ENCODE measurements at places on chromosomes 12 and 14.
A peak's percentile ranks its signal among the peaks of the same experiment; 100 is the strongest.

- no peak for DNase-seq
Measured at GRCh38 chr12:121925358-121925695, 6.9 kb downstream of the CFAP251 start.

DNA sequence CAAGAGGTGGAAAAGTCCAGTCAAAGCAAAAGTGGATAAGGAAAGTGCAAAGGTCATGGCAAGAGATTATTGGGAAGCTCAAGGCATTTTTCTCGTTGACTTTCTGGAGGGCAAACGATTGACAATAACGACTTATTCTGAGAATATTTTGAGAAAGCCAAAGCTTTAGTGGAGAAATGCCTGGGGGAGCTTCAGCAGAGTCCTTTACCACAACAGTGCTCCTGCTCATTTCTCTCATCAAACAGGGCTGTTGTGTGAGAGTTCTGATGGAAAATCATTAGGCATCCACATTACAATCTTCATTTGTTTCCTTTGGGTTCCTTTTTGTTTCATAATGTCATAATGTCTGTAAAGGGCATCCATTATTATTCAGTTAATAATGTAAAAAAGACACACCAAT lies 26.9 kb downstream of the PRB3 start:
- no peak for DNase-seq

- DNase-seq: no peak
Measured at GRCh38 chr14:26896447-26896846, 298.6 kb upstream of the NOVA1 start.

- no peak for DNase-seq
Measured at GRCh38 chr14:94373708-94374107, 14.7 kb downstream of the SERPINA1 start.

GRCh38 chr14:96623676-96624484 lies 121.7 kb downstream of the PAPOLA start:
- DNase-seq: no peak

DNA sequence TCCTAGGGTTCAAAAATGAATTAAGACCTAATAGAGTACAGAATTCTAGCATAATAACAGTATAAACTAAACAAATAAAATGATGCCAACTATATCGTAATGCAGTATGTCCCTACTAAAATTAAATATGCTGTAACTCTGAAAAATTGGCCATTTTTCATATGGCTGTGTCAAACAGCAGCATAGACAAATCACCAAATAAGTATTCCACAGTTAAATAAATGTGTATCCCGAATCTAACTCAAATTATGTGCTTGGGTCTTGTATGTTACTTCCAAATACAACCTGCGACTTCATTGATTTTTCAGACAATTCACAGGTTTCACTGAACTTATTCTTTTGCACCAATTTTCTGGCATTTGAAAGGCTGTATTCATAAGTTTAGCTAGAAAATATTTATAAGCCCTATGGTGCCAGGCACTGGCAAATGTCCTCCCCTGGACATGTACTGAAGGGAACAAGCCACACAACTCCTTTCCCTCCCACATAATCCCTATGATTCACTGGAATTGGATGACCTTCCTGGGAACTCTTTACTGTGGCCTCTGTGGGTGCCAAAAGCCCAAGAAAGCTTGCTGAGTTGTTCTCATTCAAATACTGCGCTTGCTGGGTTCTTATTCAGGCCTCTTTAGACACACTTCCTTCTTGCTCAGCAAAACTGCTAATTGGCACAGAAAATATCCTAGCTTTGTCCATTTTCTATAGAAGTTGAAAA lies 108.8 kb downstream of the KITLG start:
- no peak for DNase-seq

- peak; percentile 23 for DNase-seq
Measured at GRCh38 chr12:30862486-30862885, 64.1 kb upstream of the TSPAN11 start.

GRCh38 chr14:92942576-92942975 lies 19.6 kb downstream of the CHGA start:
- DNase-seq: no peak

DNA sequence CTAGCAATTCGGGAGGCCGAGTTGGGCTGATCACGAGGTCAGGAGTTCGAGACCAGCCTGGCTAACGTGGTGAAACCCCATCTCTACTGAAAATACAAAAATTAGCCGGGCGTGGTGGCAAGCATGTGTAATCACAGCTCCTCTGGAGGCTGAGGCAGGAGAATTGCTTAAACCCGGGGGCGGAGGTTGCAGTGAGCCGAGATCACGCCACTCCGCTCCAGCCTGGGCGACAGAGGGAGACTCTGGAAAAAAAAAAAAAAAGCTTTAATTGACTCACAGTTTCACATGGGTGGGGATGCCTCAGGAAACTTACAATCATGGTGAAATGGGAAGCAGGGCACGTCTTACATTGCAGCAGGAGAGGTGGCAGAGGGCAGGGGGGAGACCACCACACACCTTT lies 30.6 kb upstream of the SLC2A3 start:
- DNase-seq: no peak

DNA sequence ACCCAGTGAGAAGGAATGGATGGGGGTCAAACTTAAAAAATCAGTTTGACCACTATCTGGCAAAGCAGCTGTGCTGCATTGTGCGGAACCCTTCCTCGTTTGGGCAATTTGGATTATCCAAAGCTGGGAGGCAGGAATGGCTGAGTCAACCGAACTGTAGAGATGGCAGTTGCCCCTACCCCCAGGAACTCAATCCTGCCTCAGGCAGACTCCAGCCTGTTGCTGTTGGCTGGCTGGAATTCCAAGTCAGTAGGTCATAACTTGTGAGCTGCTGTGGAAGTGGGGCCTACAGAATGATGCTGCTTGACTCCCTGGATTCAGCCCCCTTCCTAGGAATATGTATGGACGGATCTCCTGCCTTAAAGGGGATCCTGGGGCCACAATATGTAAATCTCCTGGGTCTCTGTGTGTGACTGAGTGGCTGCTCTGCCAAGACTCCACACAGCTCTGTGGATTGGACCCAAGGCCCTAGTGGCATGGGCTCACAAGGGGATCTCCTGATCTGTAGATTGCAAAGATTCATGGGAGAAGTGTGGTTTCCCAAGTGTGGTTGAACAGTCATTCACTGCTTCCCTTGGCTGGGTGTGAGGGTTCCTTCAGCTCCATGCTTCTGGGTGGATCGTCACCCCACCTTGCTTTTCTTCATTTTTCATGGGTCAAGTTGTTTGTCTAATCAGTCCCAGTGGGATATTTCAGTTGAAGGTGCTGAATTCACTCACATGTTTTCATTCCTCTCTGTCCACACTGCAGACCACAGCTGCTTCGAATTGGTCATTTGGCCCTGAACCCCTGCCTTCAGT lies 19.2 kb downstream of the LUM start:
- no peak for DNase-seq

GRCh38 chr14:84826294-84826693 lies 703.6 kb upstream of the FLRT2 start:
- DNase-seq: no peak

DNA sequence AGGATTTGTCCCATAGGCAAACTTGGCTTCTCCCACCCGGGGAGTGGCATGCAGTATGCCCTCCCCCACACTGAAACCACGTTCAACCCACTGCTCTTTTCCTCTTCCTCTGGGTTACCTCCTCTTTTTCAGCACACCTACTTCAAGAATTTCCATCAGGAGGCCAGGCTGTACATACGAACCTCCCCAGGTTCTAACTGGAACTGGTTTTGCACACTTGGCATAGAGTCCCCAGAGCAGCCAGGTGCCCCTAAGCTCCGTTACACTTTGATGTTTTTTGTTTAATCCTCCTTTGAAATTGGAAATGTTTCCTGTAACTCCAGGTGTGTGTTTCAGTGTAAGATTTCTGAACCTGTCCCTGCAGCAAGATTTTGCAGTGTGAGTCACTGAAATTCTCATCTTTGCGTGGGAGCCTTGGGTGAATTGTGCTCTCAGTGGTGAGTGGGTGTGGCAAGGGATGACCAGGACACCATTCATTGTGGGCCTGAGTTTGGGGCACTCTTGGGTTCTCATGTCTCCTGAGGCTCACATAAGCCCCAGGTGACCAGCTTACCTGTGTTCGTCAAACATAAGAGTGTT lies 18.2 kb downstream of the CD9 start:
- no peak for DNase-seq

DNA sequence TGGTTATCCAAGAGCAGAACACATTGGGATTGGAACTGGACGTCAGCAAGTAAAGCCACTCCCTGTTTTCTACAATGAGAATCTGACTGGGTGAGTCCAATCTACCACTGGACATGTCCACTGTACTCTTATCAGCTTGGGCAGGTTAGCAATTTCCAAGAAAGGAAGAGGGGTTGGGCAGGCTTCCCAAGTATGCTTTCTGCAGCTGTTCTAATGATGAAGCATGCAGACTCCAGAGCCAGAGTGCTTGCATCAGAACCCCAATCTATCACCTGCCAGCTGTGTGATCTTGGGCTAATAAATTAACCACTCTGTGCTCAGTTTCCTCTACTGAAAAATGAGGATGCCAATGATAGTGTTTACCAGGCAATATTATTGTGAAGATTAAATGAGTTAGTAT lies 92.0 kb downstream of the EMP1 start:
- no peak for DNase-seq

- peak; percentile 44 for DNase-seq
Measured at GRCh38 chr12:117165342-117165741, 24.9 kb downstream of the FBXO21 start.

GRCh38 chr14:94650806-94651805 lies 38.9 kb downstream of the SERPINA3 start:
- DNase-seq: no peak

- DNase-seq: no peak
Measured at GRCh38 chr12:45966486-45966885, 23.9 kb downstream of the SCAF11 start.

GRCh38 chr12:113755098-113755497 lies 211.0 kb downstream of the RBM19 start:
- DNase-seq: no peak

DNA sequence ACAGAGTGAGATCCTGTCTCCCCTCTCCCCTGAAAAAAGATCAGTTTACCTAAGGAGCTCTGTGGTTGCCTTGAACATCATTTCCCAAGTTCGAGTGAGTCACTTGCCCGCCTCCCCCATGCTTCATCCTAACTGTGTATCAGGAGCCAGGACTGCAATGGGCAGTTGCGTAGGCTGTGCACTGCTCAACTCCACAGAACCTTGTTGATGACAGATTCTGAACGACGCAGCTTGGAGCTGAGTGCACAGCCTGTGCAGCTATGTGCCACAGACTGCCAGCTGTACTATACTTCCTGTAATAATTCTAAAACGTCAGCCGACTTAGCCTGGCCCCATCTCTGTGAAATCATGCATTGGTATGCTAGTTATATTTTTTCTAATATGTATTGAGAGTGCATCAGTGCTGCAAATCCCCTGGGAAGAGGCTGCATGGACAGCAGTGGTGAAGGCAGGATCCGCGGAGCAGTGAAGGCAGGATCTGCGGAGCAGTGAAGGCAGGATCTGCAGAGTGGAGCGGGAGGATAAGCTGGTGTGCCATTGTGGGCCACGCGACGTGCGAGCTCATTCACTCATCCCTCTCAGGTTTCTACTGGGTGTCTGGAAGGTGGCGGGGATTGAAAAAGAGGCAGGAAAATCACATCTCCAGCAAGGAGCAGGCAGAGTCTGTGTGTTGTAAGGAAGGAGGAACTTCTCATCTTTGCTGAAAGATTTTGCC lies 80.8 kb downstream of the GALNT9 start:
- no peak for DNase-seq

- DNase-seq: peak; percentile 81
Measured at GRCh38 chr12:104519190-104520019, 62.7 kb downstream of the CHST11 start.

DNA sequence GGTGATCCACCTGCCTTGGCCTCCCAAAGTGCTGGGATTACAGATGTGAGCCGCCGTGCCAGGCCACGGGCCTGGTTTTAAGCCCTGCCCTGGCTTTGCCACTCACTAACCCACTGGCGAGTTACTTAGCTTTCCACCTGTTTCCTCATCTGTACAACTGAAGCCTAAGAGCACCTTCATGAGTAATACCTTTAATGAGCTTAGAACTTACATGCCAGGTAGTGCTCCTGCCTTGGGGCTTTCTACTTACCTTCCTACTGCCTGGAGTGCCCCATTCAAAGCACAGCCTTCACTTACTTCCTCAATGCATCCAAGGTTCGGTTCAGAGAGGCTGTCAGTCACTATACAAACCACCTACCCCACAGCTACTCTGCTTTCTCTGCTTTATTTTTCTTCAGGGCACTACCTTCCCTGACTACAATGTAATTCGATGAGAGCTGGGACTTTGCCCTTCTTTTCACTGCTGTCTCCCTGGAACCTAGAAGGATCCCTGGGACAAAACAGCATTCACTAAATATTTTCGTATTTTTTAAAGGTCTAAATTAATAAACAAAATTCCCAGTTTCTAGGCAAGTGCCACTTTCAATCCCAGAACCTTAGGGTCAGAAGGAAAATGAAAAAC lies 13.8 kb downstream of the ZCCHC8 start:
- no peak for DNase-seq

GRCh38 chr12:34599530-34600513 lies 577.5 kb downstream of the ALG10 start:
- no peak for DNase-seq

- DNase-seq: no peak
Measured at GRCh38 chr12:130709971-130710732, 5.9 kb downstream of the RIMBP2 start.

DNA sequence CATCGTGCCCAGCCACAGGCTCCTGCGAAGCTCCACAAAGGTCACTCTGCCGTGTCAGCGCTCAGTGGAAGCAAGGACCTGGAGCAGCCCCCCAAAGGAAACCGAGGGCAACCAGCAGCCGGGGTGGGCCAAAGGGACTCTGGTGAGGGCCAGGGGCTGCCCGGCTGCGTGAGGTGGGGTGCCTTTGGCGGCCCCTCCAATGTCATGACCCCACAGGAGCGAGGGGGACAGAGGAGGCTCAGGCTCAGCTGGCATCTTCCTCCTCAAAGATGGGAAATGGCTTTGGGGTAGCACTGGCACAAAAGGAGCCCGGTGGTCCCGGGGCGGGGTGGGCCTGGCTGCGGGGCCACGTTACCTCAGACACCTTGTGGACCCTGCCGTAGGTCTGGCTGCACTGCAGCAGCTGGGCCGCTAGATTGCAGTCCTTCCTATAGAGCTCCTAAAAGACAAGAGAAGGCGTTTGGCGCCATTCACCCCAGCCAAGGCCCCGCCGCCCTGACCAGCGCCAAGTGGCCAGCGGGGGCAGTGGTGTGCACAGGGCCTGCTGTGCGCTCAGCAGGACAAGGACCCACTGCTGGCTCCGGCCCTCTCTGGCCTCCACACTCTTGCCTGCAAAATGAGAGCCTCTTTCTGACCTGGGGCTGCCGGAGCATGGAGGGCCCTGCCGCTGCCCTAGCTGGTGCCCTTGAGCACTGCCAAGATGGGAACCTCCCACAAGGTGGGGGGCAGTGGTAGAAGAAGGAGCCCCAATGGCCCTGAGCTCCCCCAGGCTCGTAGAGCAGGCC lies 46.9 kb downstream of the BEGAIN start:
- no peak for DNase-seq

DNA sequence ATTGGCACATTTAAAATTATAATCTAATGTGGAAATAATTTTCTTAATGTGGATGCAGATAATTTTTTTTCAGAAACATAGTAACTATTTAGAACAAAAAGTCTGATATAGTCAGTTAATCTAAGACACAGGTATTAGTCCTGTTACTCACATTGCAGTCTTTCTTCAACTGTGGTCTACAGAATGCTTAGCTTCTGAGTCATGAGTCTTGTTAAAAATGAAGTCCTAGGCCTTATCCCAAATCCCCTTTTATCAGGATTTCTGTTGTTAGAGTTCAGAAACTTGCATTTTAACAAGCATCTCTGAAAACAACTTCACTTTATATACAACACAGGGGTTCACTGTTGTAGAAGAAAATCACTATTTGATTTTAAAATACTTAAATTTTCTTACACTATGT lies 112.2 kb downstream of the SLC16A7 start:
- no peak for DNase-seq

- DNase-seq: no peak
Measured at GRCh38 chr12:103573185-103573584, 13.9 kb upstream of the STAB2 start.

- no peak for DNase-seq
Measured at GRCh38 chr12:44655846-44656245, 220.3 kb downstream of the NELL2 start.

Data from NCI-H2081 (cell line).